ENCODE measurements at places on chromosomes 2 and 18.

DNA sequence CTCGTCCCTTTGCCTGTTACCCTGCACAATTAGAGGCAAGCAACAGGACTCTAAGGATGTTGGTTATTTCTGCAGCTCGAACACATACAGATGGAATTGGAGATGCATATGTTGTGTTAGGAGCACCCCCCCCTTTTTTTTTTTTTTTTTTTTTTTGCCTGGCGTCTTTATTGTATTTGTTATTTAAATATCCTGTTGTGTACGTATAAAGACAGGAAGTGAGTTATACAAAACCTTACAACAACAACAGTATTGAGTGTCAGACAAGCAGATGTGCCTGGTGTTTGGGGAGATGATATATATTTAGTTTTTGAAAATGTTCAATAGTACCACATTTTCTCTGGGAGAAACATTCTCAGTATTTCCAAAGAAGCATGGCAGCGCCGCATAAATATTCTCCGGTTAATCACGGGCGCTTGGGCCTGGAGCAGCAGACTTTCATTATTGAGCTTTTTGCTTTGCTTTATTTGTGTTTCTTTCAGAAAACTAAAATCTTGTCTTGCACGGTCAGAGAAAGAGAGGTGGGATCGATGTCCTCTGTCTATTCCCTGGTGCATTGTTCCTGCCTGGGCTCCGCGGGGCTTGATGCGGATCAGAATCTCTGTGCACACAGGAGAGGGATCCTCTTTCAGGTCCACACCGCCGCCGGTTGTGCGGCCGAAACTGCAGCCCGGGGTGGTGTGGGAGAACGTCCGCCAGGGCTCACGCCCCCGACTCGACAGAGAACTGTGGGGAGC lies 23.2 kb upstream of the ZNF516 start:
- no peak for DNase-seq

GRCh38 chr2:49111006-49111405 lies 43.3 kb downstream of the FSHR start:
- DNase-seq = no peak

- DNase-seq = no peak
Measured at GRCh38 chr18:13914170-13914569, 1.2 kb downstream of the MC2R start.

- no peak for DNase-seq
Measured at GRCh38 chr2:239392688-239393387, 8.0 kb downstream of the HDAC4 start.

- DNase-seq = no peak
Measured at GRCh38 chr2:179250095-179250494, 14.5 kb downstream of the SESTD1 start.

GRCh38 chr2:214810671-214811070 lies 1.2 kb upstream of the BARD1 start:
- DNase-seq = no peak

GRCh38 chr18:69936191-69936558 lies 11.5 kb downstream of the CD226 start:
- DNase-seq = no peak

- DNase-seq = no peak
Measured at GRCh38 chr2:151037434-151037833, 224.2 kb downstream of the RBM43 start.
